ENCODE measurements at places on chromosomes 5 and 9.

DNA sequence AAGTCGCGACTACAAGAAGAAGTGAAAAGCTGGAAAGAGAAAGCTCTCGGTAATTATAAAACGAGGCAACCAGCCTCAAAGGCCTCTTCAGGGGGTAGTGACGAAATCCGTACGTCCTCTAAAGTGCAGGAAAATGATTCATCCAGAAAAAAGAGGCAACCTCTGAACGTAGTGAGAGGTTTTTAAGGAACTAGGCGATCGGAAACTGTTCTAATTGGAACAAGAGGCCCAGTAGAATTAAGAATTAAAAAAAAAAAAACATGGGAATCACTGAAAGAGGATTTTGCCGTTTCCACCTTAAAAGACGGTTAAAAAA lies 1.0 kb downstream of the CSNK1A1 start:
- no peak for DNase-seq

DNA sequence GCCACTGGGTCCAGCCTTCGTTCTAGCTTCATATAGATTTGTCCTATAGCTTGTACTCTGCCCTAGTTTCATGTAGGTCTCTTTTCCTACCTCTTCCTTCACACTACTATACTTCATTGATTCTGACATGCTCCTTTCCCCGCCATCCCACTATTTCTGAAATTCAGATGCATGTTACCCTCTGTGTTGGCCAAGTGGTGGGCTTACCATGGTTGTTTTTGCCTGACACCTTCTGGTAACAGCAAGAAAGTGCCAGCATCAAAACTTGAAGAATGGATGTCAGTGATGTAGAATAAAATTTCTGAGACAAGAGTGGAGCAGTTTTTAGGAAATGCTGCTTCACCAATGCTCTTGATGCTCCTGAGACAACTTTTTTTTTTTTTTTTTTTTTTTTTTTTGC lies 19.5 kb upstream of the SERINC5 start:
- peak; percentile 35 for DNase-seq

DNA sequence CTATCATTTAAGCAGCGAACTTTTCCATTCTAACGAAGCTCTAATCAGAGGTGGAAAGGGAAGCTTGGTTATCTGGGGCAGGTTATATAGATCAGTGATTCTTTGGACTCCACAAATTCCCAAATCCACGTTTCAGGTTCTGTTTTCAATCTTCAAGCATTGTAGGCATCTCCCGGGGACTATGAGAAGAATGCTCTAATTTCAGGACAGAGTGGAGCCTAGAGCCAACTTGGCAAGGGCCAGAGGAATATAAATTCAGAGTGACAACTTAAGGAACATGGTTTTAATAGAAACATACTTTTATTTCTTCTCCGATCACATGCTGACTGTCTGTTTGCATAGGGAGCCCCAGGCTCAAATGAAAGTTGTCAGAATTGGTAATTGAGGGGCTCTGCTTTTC lies 514.0 kb upstream of the KLF4 start:
- DNase-seq, result no peak

DNA sequence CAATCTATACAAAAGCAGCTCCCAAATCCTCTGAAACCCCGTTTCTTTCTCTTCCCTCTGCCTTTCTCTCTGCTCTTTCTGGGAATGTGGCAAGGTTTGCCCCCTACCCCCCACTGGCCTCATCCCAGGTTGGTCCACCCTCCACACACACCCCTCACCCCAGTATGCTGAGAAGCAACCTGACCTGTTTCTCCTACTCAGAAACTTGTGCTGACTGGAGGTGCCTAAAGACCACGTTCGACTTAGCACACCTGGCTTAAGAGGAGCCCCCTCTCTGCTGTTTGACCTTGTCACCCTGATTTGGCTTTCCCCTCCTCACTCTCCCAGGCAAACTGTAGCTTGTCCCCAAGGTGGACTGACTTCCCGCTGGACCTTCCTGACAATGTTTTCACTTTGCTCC lies 1.1 kb upstream of the SEPTIN8 start:
- DNase-seq, result no peak

DNA sequence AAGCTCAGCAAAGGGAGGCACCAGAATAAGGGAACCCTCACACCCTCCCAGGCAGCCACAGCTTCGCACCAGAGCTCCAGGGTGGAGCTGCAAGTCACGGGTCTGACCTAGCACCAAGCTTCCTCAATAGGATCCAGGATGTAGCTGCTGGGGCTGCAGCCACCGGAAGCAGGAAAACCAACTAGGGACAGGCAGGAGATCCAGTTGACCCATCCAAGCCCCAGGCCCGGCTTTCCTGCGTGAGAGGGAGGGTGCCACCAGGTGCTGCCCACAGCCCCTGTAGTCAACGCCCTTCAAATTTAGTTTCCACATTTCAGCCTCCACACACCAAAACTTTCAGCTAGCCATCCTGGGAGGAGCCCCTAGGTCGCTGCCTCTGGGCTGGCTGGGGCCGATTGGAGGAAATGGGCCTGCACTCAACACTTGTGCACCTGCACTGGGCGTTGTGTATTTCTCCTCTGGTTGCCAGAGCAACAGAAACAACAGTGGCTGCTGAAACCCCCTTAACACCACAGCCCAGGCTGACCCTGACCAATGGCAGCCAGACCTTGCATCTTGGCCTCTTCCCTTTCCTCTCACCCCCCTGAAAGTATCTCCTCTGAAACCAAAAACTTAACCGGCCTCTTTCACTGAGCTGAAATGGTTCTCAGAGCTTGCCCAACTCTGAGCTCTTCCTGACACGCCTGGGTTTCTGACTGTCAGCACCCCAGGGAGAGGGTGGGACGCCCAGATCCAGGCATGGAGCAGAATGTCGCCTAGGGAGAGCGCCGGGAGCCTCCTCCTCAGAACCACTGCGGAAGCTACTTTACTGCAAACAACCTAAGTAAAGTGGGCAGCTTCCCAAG lies 226.5 kb upstream of the MAP3K1 start:
- DNase-seq, result peak; percentile 72

- no peak for DNase-seq
Observed at GRCh38 chr9:133742251-133742650, 4.1 kb upstream of the SARDH start.

DNA sequence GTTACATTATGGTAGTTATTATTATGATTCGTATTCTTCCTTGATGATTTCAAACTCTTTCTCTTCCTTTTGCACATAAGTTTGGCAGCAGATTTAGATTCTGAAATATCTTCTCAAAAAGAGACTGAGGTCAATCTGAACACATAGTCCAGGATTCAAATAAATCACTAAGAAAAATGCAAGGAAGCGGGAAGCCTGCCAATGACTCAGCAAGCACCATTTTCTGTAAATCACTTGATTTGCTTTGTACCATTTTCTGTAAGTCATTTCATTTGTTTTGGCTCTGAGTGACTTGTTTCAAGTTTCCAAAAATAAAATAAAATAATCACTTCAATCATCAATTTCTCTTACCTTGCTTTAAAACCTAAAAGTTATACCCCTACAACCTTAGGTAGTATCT lies 24.6 kb upstream of the GLIS3 start:
- no peak for DNase-seq

DNA sequence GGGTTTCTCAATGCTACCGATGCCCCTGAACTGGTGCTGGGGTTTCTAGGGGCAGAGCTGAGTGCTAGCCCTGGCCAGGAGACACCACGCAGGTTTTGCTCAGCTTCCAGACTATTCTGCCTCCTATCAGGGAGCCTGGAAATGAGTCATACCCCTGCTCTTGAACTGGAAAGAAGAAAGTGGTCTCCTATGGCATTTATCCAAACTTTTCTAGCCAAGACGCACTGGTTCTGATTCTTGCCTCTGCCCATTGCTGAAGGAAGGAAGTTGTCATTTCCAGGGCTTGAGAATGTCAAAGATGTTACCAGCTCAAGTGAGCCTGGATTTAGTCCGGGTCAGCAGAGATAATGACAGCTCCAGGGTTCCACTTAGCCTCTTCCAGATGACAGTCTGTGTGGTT lies 561.9 kb downstream of the CDK5RAP2 start:
- no peak for DNase-seq

DNA sequence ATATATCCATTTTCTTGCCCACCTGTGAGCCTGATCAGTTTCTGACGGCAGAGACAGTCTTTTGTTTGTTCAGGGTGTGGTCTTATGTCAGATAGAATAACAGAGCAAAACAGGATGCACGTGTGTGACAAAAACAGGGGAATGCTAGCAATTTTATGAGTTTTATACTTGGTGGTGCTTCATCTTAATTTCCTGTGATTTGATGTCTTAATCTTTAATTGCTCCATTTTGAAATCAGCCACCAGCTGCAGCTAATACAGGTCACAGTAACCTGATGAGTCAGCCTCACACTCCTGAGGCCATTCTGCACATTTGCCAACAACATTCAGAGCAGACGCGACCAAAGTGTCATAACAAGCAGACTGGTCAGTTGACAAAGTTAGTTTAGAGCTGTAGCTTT lies 42.3 kb upstream of the JMY start:
- DNase-seq, result no peak

DNA sequence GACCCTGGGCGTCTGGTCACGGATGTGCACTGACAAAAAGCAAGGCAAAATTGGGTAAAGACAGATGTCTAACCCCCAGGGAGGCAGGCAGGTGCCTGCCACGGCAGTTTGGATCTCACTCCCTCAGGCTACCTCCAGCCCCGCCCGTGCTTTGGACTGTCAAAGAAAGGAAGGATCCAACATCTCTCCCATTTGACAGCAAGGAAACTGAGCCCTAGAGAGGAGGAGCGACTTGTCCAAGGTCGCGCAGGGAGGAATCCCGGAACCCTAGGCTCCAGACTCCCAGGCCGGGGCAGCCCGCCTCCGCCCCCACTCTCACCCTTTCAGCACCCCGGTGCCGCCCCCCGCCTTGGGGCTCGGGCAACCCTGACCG lies 376 bp downstream of the GOLGA1 start:
- DNase-seq, result no peak

DNA sequence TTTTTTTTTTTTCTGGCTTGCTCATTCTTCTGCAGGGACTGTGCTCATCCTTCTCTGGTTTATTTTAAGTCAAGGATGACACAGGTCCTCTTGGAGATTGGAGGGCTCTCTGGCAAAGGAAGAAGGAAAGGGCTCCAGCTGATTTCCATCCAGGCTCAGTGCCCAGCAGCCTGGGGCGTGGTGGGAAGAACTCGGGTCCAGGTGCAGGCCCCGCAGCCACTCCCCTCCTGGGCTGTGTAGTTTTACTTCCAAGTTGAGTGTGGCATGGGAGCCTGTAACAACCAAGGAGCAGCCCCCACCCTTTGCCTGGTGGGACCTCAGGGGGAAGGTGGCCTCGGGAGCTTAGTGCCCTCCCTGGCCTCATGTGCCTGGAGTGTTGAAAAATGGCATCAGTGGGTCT lies 58.9 kb downstream of the ANKRD33B start:
- DNase-seq, result no peak

Data from naive thymus-derived CD8-positive, alpha-beta T cell (primary cell).